ENCODE measurements at places on chromosomes 3 and 15.

- DNase-seq, result no peak
Measured at GRCh38 chr3:102361101-102361500, 73.7 kb upstream of the ZPLD1 start.

GRCh38 chr15:69265347-69265955, 33.3 kb upstream of the PAQR5 start:
- DNase-seq, result no peak

DNA sequence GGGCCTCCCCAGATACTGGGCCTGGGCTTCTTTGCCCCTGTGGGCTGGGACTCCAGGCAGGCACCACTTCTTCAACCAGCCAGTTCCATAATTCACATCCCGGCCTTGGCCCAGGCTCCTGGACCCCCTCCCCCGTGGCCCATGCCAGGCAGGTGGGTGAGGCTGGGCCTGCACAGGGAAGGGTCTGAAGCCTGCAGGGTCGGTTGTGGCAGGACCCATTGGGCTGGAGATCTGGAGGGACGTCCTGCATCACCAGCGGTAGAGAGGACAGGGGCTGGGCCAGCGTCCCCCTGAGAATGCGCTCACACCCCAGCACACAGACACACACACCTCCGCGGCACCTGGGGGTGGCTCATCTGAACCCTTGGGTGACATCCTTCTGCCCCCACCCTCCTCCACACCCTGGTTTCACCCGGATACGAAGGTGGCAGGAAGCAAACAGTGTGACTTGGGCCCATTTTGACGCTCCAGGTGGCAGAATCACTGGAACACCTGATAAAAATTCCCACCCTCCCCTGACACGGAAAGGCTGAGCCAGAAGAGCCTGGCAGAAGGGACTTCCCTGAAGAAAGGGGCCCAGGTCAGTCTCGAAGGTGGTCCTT, 15.4 kb downstream of the ZDHHC19 start:
- no peak for DNase-seq

- DNase-seq, result no peak
Measured at GRCh38 chr15:76107169-76107568, 47.4 kb downstream of the TMEM266 start.

DNA sequence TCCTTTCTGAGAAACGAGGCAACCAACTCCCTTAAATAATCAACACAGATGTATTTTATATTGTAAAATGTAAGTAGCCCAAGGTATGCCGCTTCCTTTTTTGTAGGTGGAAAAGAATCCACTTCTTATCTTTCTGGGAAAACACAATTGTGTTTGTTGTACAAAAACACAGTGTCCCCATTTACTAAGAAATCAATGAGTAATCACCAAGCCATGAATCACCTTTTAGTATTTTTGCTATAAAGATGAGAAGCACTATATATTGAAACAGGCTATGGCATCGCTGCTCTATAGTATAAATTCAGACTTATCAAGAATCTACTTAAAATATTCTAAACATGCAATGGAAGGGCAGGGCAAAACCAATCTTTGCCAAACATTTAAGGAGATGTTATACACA, 104.0 kb downstream of the TNIK start:
- no peak for DNase-seq

GRCh38 chr3:55619046-55619808, 132.1 kb upstream of the WNT5A start:
- DNase-seq, result no peak

- DNase-seq, result no peak
Measured at GRCh38 chr3:30578479-30578878, 27.9 kb upstream of the TGFBR2 start.

- DNase-seq, result no peak
Measured at GRCh38 chr15:96349857-96350720, 19.6 kb downstream of the NR2F2 start.

GRCh38 chr3:112003321-112004080, 4.8 kb downstream of the TAGLN3 start:
- no peak for DNase-seq

GRCh38 chr3:141456301-141456625, 30.6 kb upstream of the RASA2 start:
- no peak for DNase-seq

DNA sequence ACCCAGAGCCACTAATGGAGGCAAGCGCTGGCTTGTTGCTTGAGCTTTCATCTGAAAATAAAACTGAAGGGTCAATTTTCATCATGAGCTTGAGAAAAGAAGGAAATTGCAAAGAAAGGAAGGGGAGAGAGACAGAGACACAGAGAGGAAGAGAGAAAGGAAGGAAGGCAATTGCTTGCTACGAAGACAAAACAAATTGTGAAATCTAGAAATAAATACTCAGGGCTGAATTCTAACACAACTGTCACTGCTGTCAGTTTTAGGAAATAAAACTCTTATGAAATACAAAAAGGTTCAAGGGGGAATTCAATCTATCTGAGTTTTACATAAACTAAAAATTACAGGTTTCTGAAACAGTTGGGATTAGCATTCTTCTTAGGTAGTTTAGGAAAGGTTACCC, 36.7 kb downstream of the FOXP1 start:
- DNase-seq, result no peak

DNA sequence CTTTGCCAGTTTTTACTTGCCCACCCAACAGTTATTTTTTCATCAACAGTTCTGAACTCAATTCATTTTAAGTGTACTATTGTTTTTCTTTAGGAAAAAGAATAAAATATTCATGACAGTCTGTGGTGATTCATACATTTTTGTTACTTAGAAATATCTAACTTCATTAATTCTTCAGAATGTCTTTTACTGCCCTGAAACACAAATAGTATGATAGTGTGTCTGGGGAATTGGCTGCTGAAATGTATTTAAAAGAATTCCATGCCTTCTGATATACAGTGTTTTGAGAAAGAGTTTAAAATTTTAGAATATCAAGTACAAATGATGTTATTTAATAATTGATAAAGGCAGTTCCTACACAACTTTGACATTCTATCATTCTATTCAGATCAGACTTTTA, 854.1 kb downstream of the NAALADL2 start:
- no peak for DNase-seq

GRCh38 chr15:75232826-75233503, 25.2 kb upstream of the GOLGA6C start:
- DNase-seq, result no peak

DNA sequence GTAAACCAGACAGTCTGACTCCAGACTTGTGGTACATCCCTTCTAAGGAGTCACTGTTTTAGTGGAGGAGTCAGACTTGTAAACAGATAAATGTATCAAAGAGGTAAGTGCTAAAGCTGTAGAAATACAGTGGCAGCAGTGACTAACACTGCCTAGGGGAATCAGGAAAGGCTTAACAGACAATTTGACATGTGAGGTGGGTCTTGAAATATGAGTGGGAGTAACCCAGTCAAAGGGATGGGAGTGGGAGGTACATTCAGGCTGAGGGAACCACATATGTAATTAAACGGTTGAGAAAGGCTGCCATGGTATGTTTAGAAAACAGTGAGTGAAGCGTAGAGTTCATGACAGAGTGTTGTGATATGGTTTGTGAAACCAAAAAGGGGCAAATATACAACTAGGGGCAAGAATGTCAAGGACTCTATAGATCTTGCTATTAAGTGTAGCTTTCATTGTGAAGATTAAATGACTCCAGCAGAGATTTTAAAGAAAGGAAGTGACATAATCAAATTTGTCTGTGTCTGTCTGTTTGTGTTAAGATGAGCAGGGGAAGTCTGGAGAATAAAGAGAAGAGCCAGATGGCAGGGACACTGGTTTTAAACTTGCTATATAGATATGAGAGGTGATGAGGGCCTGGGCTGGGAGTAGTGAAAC, 11.2 kb upstream of the ALCAM start:
- DNase-seq, result no peak

- no peak for DNase-seq
Measured at GRCh38 chr3:177835008-177835407, 637.7 kb upstream of the TBL1XR1 start.

- no peak for DNase-seq
Measured at GRCh38 chr15:30978328-30978727, 13.1 kb downstream of the MTMR10 start.

DNA sequence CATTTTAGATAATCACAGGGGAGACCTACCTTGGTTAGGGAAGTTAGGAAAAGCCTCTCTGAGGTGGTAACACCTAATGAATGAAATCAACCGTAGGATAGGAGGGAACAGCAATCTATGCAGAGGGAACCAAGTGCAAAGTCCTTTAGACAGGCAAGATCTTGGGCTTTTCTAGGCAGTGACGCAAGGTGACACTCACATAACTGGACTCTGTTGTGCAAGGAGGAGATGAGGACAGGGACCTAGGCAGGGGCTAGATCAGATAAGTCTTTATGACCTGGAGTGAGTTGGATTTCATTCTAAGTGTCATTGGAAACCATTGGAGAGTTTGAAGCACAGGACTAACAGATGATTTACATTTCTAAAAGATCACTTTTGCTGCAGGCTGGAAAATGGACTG, 4.6 kb upstream of the LMOD3 start:
- no peak for DNase-seq

- DNase-seq, result no peak
Measured at GRCh38 chr3:10317961-10318350, 3.0 kb downstream of the SEC13 start.

DNA sequence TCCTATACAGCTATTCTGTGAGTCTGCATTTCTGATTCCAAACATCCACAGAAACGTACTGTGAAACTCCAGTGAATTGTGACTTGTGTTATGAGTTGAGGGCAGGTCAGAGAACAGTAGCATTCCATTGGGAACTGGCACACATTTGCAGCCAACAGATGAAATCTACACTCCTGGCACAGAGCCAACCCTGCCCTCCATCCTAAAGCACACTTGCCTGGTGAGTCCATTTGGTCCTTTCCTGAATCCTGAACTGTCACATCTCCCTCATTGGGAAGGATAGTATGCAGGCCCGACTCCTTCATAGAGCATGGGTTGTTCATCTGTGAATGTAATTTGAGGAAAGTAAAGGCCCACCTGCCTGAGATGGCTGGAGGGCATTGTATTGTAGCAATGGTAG, 314.3 kb upstream of the RASGRP1 start:
- DNase-seq, result no peak

GRCh38 chr3:31896648-31897433, 84.2 kb downstream of the OSBPL10 start:
- no peak for DNase-seq

GRCh38 chr3:25820816-25821486, 31.1 kb downstream of the OXSM start:
- no peak for DNase-seq

DNA sequence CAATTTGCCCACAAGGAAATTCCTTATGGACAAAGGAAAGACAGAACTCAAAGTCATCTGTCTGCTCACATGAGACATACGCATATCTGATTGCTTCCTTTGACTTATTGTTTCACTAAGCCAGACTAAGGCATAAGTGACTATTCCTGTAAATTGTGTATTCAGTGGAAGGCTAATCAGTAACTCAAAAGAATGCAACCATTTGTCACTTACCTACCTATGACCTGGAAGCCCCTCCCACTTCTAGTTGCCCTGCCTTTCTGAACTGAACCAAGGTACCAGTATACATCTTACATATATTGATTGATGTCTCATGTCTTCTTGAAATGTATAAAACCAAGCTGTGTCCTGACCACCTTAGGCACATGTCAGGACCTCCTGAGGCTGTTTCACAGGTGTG, 53.5 kb upstream of the PROK2 start:
- DNase-seq, result no peak

DNA sequence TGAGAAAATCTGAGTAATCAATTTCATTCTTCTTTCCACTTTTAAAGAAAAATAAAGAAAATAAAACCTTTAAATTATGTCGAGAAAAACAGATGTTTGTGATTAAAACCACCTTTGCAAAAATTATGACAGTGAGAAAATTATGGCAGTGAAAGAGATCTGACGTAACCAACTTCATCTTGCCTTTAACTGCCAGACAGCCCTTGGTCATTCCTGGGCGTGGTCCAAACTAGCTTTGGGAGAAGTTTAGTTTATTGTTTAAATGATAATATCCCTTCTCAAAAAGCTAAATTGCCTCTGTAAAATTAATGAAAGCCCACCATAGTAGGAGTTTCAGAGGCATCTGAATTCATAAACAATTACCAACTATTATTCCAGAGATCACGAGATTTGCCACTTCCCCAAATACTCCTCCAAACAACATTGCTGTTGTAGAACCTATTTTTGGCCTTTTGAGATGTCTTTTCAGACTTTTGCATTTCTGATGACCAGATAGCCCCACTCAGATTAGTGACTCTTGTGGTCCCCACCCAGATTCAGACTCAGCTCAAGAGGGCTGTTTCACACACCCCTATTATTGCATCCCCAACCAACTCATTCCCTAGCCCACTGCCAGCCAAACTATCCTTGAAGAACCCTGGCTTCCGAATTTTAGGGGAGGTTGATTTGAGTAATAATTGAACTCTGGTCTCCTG, 664.4 kb upstream of the CBLB start:
- DNase-seq, result no peak

DNA sequence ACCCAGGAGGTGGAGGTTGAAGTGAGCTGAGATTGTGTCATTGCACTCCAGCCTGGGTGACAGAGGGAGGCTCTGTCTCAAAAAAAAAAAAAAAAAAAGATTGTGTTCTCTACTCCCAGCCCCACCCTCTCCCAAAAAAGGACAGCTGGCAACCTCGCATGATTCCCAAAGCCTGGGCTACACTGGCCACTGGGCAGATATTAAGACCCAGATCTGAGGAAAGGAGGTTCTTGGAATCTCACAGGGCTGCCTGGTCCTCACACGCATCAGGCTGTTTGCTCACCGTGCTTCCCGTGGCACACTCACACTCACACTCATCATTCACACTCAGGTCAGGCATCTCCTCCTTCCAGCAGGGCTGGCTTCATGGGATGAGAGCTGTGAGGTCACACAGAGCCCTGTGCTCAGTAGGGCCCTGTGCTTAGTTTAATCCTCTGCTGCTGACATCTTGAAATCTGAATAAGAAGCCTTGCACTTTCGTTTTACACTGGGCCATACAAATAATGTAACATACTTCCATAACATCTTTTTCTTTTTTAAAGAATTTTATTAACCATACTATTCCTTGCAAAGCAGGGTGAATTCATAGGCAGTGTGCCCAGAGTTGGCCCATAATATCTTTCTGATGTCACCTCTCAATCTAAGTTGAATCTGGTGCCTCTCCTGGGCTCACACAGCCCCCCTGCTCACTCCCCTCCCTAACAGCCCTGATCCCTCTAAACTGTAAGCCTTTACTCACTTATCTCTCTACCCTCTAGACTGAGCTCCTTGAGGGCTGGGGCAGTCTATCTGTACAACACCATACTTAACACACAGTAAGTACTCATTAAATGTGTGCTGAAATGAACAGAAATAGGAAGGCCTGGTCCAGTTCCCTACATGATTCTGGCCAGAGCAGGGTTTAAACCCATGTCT, 50.2 kb upstream of the C15orf39 start:
- DNase-seq, result no peak

DNA sequence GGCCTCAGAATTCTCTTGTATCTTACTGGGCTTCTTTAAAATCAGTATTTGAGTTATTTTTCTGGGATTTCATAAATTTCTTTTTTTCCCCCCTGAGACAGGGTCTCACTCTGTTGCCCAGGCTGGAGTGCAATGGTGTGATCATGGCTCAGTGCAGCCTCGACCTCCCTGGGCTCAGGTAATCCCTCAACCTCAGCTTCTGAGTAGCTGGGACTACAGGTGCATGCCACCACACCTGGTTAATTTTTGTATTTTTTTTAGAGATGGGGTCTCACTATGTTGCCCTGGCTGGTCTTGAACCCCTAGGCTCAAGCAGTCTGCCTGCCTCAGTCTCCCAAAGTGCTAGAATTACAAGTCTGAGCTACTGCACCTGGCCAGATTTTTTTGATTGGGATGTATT, 43.5 kb downstream of the NCK1 start:
- no peak for DNase-seq

- DNase-seq, result no peak
Measured at GRCh38 chr3:143209715-143210059, 90.1 kb downstream of the CHST2 start.
